ENCODE measurements at places on chromosomes 13 and 19.
A peak's percentile ranks its signal among the peaks of the same experiment; 100 is the strongest.

DNA sequence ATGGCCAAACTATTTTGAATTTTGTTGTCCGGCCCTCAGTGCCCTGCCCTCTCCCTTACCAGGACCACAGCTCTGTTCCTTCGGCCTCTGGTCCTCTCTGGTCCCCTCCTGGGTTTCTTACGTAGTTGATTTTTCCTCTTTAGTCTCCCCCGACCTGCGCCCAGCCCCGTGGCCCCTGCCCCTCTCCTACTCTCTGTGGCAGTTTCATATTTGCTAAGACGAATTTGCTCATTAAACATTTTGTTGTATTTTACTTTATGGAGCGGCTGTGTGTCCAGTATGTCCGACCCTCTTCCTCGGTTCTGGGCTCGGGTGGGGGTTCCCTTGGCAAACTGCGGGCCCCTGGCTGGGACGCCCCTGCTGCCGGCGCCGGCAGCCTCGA is 576 bp upstream of the EPN1 start:
- DNase-seq: no peak

GRCh38 chr13:44895264-44895952 is 93.9 kb downstream of the NUFIP1 start:
- no peak for DNase-seq

- no peak for DNase-seq
Observed at GRCh38 chr19:9673912-9674662, 813 bp downstream of the ZNF562 start.

- no peak for DNase-seq
Observed at GRCh38 chr19:3190921-3191805, 5.4 kb downstream of the NCLN start.

DNA sequence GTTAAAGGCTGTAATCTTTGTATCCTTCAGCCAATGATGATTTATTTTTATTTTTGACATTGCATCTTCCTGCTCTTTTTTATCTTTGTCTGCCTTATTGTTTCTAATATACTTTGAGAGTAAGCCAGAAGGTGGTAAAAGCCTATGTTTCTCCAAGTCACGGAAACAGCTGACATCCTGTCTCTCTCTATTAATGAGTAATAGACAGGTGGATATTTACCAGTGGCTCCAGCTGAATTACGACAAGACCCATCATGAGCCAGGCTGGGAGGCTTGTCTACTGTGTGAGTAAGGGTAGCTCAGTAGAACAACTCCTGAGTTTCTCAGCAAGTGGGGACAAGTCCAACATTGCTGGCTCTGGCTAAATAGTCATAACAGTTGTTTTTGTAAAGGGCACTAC is 166.6 kb downstream of the NDFIP2 start:
- DNase-seq: no peak

DNA sequence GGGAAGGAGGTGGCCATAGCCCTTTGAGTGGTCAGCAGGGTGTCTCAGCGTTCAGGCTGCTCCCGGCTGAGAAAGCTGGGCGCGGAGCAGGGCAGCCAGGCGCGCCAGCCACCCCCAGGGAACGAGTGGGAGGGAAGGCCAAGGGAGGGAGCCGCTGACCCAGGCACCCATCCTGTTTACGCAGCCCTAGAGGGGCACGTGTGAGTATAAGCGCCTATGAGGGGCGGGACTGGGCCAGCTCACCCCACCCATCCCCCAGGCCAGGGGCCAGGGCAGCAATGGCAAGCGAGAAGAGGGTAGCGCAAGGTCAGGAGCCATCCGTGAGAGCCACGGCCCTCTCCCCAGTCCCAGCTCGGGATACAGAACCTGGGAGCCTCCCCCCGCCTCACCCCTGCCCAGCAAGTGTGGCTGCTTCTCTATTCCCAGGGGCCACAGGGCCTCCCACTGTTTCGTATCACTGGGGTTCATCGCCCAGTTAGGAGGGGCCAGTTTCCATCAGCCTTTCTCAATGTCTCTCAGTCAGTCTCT is 897 bp upstream of the DMKN start:
- DNase-seq: no peak

DNA sequence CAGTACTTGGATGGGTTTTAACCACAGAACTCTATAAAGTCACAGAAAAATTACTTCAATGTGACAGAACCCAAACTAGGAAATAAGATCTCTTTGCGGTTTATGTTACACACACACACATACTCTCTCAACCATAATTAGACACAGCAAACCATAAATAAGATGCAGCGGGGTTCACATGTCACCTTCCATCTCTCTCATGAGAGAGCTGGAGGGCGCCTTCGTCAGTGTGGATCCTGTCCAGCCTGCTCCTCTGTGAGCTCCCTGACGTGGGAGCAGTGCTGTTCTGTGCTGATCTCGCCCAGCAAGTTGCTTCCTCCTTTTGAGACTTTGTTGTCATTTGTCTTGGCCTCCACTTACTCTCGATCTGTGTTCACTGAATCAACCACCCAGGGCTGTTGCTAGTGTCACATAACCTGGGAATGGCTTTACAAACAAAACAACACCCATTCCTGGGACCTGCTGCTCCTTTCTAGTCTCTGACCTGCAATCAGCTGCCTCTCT is 204.9 kb upstream of the KL start:
- DNase-seq: no peak

GRCh38 chr19:7869453-7869909 is 4.7 kb downstream of the PRR36 start:
- DNase-seq: peak; percentile 76

GRCh38 chr19:1754636-1755466 is 1.5 kb downstream of the ONECUT3 start:
- no peak for DNase-seq

DNA sequence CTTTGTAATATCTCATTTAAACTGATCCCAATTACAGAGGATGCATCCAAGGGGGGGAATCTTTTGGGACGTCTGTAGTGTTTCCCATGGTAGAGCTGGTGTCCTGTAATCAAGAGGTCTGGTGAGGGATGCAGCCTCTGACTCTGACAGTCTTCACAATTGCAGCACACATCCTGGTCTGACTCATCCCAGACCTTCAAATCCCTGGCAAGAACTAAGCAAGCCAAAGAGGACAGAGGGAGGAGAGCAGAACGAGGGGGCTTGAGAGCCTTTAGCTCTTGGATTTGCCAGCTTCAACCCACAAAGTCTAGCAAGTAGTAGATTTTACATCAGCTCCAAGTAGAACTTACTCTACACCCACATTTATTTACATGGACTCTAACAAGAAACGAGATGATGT is 17.3 kb upstream of the FCGBP start:
- DNase-seq: no peak

DNA sequence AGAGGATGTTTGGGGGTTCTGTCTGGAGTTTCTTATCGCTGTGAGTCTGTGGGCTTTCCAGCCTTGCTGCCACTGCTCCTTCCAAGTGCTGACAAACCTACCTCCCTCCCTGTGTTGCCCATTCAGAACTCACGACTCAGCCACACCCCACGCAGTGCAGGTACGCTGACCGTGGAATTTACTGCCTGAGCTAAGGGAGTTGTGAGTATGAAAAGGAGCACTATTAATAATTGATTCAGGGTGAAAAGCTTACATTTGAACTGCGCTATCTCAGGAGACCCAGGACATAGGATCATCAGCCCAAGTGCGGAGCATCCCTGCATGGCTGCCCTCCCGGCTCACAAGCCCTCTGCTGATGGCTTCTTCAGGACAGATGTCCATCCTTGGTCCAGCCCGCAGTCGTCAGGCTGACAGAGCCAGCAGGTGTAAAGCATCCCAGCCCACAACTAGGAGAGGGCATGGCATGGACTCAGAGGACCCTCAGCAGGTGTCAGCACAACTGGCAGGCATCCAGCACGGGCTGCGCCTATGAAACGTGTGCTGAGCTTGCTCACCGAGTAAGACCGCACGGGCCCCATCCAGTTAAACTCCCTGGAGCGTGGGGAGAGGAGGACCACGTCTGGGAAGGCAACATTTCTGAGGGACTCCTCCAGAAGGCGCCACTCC is 244.0 kb downstream of the COL4A1 start:
- no peak for DNase-seq

DNA sequence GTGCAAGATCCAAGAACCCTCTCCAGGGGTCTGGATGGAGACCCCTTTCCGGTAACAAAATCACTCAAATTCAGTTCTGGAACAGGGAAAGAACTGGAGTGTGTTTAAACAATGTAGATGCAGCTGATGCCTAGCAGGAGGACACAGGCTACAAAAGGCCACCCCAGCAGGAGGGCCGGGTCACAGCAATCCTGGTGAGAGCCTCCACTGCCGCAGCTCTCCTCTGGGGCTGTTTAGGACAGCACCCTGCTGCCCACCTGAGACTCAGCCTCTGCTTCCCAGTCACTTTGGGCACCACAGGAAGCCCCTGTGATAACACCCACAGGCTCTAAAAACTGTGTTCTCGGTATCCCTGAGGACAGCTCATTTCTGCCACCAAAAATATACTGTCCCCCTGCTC is 318.7 kb upstream of the NBEA start:
- no peak for DNase-seq

DNA sequence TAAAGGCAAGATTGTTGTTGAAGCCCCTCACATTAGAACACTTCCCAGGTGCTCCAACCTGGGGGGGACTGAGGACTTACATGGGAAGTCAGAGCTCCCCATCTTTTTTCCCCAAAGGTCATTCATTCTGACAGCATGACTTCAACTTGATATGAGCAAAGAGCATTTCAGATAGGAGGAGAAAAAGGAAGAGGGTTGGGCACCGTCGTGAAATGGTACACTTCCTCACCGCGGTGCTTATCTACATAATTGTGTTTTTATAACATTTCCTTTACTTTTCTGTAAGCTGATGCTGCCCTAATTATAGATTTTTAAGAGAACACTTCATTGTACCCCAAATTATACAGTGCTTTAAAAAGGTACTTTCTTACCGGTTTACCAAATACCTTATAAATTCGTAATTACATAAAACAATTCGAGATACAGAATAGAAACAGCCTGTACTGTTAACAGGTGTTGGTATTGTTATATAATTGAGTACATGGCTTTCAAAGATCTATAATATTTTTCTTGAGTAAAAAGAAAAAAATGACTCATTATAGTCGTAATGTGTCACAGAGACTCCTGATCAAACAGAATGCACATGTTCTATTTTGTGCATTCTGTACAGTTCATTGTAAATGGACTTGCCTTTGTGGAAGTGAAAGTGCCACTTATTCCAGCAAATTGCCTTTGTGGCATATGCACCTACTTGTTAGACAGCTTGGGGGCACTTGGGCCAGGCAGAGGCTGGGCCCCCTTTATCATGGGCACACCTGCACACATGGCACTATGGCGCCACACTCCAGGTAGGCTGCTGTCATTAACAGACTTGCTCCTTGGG is 81.8 kb downstream of the GGACT start:
- DNase-seq: no peak

DNA sequence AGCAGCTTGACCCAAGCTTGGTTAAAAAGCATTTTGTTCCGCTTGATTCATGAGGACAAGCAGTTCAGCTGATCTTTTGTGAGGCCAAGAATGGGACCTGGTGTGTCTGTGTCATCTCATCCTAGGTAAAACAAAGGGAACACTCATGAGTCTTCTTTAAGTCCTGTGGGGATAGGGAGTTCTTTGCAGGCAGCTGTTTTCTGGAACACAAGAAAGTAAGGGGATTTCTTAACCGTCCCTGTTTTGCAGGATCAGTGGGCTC is 134.5 kb upstream of the TMTC4 start:
- DNase-seq: no peak

- no peak for DNase-seq
Observed at GRCh38 chr13:99330942-99331341, 23.7 kb upstream of the GPR183 start.

DNA sequence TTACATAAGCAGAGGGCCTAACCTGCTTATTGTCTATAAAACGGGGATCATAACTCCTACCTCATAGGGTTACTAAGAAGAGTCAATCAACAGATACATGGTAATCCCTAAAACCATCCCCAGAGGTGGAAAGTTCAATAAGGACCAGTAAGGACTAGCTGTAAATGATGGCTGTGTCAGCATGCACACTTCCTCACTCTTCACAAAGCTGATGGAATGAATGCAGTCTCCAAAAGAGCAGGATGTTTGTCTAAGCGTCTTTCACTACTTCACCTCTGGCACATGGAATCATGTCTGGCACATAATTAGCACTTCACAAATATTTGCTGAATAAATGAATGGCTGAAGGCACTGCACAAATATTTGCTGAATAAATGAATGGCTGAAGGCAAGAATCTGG is 134.2 kb downstream of the MIPEP start:
- DNase-seq: no peak

GRCh38 chr13:73335210-73335609 is 276.4 kb downstream of the KLF5 start:
- DNase-seq: no peak

- no peak for DNase-seq
Observed at GRCh38 chr13:106263801-106264200, 271.7 kb downstream of the EFNB2 start.

DNA sequence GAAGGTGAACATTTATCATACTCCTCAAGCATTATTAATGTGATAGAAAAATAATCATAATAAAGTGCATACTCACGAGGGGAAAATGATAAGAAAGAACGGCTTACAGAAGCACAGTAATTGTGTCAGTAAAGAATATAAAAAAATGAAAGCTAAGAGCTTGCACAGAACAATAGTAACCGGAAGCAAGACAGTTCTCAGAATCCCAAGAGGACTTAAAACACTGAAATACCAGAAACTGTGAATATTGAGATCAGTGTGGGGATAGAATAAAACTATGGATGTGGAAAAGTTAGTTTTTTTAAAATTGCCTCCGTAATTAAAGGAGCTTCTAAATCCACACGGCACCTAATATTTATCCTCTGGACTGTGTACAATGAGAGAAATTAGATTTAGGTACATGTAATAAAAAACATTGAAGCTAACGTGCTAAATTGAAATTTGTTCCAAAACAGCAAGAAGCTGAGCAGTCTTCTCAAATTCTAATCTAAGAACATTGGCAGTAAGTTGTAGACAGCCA is 482.7 kb downstream of the SLITRK6 start:
- DNase-seq: no peak

DNA sequence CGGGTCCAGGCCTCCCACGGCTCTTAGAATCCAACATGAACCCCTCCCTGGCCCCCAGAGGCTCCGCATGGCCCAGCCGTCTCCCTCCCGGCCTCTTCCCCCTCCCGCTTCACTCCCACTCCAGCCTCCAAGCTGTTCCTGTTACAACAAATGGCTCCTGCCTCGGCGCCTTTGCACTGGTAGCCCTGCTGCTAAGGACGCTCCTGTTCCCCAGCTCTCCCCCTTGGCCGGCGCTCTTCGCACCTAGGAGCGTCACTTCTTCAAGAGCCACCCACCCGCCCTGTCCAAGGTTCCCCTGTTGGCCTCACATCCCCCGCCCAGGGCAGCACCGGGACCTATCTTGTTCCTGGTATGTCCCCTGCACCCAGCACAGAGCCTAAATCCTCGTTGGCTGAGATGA is 9.4 kb downstream of the CCDC124 start:
- DNase-seq: no peak

- DNase-seq: no peak
Observed at GRCh38 chr19:8642561-8642960, 12.1 kb downstream of the NFILZ start.

- no peak for DNase-seq
Observed at GRCh38 chr13:94198681-94199080, 280.8 kb downstream of the DCT start.

DNA sequence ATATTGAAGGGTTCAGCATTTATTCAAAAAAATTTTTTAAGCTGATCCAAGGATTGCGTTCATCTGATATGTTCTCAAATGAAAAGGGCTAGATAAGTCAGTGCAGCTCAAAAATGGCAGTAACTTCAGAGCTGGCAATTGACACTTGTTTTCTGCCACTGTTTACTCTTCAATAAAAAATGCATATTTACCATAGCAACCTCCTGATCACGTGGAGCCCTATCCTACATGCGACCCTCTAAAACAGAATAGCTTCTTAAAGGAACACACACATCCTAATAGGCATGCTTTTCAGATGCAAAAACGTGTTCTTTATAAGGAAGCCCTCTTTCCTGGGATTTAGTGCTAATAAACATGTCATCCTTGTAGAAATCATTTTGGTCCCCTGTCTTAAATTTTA is 150.2 kb downstream of the ZNF536 start:
- no peak for DNase-seq

Measured in activated gamma-delta T cell treated with Interleukin-2 at 50 U/mL for 16 hours (primary cell).